ENCODE measurements at places on chromosomes 16 and 17.

GRCh38 chr16:48215738-48216137, 28.4 kb upstream of the LONP2 start:
- DNase-seq, result no peak

DNA sequence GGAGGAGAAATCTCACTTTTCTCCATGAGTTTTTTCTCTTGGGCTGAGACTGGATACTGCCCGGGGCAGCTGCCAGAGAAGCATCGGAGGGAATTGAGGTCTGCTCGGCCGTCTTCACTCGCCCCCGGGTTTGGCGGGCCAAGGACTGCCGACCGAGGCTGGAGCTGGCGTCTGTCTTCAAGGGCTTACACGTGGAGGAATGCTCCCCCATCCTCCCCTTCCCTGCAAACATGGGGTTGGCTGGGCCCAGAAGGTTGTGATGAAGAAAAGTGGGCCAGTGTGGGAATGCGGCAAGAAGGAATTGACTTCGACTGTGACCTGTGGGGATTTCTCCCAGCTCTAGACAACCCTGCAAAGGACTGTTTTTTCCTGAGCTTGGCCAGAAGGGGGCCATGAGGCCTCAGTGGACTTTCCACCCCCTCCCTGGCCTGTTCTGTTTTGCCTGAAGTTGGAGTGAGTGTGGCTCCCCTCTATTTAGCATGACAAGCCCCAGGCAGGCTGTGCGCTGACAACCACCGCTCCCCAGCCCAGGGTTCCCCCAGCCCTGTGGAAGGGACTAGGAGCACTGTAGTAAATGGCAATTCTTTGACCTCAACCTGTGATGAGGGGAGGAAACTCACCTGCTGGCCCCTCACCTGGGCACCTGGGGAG, 19.1 kb downstream of the NGFR start:
- no peak for DNase-seq

GRCh38 chr16:67278773-67279295, 498 bp upstream of the PLEKHG4 start:
- no peak for DNase-seq

DNA sequence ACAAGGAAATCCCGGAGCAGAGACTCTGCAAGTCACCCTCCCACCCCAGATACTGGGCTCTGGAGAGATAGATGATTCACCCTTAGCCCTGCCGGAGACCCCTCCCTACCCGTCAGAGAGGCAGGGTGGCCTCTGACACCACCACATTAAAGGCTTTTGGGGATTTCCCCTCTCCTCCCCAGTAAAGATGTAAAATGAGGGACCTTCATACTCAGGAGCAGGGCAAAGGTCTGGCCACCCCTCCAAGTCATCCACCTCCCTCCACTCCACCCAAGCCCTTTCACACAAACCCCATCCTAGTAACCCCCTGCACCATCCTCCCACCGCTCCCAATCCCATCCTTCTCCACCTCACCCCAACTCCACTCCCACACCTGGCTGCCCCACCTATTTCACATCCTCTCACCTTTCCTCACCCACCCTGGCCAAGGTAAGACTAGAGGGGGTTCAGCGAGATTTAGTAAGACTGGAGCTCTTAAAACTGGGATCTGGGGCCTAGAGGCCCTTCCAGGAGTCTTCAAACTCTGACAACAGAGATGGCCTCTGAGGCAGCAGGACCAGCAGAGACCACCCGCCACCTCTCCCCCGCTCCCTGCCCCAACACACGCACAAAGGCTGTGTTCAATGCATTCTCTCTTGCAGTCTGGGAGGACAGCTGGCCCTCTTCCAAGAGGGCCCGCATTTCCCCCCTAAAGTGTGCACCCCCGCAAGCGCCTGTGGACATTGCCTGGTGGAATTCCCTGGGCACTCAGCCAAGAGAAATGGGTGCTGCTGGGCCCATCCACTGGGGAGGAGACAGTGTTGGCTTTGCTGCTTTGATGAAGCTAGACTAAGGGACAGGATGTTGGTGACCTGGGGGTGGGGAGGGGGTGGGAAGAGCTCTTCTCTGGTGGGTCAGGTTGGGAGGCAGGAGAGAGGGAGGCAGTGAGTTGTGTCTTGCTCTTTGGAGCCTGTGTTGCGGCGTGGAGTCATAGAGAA, 1.1 kb downstream of the ABAT start:
- DNase-seq, result no peak

- DNase-seq, result peak; percentile 66
These were observed 9.8 kb downstream of the SLC16A3 start for GRCh38 chr17:82238472-82239201.

- no peak for DNase-seq
These were observed 19.5 kb downstream of the TRAF4 start for GRCh38 chr17:28763137-28763799.

GRCh38 chr17:12085076-12085949, 64.6 kb downstream of the MAP2K4 start:
- no peak for DNase-seq

DNA sequence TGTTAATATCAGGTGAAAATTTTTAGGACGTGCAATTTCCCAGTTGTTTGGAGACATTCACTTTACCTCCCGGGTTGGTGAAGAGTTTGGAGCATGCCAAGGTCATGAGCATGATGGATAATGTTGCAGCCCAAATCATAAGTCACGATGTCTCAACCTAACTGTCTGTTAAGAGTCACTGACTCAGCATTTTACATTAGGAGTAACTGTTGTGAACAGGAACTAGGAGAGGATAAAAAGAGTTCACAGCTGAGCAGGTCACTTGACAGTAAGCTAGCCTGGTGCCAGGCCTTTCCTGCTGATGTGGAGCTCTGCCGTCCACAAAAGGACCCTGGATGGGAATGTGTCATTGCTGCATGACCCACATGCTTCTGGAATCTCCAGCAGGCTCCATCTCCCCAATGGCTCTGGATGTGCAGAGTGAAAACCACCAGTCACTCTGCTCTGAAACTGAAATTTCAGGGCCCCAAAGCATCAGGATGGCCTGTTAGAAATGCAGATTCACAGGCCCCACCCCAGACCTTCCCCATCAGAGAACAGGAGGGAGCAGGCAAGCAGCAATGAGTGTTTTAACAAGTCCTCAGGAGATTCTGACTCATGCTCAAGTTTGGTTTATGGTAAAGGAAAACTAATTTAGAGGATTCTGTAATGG, 371.6 kb upstream of the MAF start:
- DNase-seq, result no peak

DNA sequence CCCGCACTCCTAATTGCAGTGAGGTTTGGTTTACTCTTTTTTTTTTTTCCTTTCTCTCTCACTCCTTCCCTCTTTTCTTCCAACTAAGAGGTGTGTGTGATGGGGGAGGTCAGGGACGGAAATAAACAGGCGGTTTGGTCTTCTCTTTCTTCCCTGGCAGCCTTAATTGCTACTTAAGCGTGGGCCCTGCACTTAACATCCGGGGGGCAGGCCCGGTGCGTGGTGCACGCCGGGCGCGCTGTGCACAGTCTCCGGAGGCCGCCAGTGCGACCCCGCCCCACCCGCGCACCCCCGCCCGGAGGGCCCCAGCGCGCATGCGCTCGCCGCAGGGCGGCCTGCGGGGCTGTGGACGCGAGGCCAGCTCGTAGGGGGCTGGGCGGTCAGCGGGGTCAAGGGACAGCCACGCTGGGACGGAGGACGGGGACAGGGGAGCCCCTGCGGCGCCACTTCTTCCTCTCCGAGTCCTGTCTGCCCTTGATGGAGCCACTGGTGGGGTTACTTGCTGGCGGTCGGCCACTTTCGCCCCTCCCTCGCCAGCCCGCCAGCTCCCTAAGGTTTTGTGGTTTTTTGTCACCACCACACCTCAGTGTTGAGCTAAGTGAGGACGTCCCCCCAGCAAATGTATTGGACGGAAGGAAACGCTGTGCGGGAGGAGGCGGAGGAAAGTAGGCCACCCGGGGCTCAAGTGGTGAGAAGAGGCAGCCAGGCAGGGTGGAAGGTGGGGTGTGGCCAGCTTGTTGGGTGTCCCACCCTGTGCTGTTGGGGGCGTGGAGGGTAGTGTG, 120.9 kb downstream of the MRM1 start:
- DNase-seq, result no peak

GRCh38 chr17:66850692-66851091, 15.8 kb downstream of the CACNG5 start:
- no peak for DNase-seq

DNA sequence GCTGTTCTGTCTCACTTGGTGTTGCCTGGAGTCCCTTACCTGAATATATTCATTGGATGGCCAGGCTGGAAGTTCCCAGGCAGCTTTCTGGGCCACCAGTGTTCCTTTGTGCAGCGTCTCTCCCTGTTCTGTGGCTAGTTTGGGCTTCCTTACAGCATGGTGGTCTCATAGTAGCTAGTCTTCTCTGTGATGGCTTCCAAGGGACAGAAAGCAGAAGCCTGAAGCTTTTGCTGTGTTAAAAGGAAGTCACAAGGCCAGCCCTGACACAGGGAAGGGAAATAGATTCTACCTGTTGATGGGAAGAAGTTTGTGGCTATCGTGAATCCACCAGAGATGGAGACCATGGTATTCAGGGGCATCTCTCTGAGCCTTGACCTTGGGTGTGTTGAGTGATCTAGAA, 34.6 kb downstream of the PLCG2 start:
- DNase-seq, result no peak

All from nucleus accumbens (tissue), 56 donors.